ENCODE measurements at places on chromosomes 4 and X.

DNA sequence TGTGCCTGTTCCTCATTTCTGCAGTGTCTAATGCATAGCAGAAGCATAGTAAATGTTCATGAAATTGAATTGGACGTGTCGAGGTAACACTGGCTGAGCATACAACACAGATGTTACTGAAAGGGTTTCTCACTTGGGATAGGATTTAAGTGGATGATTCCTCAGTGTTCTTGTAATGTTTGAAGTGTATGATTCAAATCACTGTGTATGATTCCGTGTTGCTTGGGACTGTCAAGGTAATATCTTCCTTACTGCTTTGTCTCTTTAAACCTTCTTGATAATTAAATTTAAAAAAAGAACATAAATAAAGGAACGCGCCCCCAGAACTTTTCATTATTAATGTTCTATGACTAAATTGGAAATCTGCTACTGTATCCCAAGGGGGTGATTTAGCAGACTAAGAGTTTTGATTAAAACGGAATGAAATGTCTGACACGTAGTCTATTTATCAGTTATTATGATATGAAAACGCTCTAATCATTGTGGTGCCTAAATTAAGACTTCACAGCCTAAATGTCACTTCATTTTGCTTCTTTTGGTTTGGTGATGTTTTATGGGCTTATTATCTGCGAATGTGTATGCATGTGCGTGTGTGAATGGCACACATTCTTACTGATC, 696.9 kb upstream of the EPHA5 start:
- no peak for DNase-seq

GRCh38 chrX:132023896-132024386, 839 bp downstream of the STK26 start:
- peak; percentile 76 for DNase-seq

DNA sequence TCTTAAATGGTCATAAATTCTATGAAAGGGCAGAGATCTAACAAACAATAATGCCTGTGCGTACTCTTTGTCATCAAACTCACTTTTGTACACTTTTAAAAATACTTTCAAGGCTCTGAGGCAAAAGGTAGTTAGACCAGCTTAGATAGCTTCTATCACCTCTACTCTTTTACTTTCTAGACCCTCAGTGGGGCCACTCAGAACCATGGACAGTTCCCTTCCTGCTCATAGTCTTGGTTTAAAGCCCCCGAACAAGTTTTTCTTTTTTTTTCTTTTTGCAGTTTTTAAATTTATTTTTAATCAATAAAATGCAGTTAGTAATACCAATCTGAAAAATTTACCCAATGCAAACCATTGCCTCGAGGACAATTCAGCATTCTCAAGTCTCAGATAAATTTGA, 460.5 kb upstream of the CNKSR2 start:
- DNase-seq = peak; percentile 6

GRCh38 chr4:14984448-14984847, 17.8 kb upstream of the CPEB2 start:
- DNase-seq = no peak

- no peak for DNase-seq
These were observed 108.1 kb upstream of the SPRY1 start for GRCh38 chr4:123288309-123289025.

DNA sequence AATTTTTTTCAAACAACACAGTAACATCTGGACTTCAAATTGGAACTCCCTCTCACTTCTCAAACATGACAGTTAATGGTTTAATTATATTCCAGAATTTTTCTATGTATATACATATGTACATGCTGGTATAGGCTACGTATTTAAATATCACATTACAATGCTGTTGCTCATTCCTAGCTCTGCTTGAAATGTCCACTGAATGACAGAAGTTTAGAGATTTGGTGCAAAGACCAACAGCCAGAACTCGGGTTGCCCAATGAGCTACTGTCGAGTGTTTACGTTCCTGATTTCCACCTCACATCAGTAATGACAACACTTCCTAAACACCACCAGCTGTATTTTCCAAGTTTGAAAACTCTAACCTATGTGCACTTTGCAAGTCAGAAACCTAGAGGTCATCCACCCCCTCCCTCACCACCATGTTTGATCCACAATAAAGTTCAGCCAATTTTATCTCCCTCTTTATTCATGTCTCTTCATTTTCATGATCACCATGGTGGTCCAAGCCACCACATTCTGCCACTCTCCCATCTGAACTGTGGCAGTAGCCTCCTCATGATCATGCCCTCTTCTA, 49.3 kb upstream of the RPL34 start:
- no peak for DNase-seq

GRCh38 chrX:46903458-46904242, 8.6 kb upstream of the JADE3 start:
- peak; percentile 75 for DNase-seq

- DNase-seq = no peak
These were observed 95.8 kb upstream of the WDR1 start for GRCh38 chr4:10212400-10212799.

DNA sequence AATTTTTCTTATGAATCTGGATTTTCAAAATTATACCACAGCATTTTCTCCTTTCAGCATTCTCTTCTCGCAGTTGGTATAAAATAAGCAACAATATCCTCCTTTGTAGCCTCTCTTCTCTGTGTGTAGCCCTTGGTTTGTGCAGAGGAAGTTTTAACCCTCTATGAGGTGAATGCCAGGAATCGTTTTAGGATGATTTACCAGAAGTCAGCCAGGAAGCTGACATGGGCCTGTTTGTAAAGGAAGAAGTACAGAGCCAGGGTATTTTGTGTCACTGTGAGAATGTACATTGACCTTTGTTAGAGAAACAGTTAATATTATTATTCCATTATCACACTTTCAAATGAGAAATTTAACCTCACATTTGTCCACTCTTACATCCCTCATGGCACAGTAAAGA, 88.9 kb upstream of the RPL34 start:
- no peak for DNase-seq

DNA sequence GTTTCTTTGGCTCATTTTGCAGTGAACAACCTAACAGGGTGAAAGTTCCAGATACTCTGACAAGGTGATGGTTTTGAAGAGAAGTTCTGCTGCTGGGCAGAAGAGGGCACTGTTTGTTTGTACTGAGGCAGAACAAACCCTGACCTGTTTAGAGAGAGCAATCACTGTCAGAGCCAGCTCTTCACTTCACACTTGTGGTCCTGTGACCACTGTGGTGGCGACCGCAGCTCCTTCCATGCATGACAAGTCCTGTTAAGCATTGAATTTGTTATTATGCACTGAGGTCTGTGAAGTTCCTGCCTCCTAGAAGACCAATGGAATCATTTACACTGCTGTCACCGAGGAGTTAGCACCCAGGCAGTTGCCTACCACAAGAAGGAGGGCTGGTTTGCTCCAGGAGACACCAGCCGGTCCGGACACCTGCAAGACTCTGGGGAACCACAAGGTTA, 86.6 kb downstream of the ZNF330 start:
- DNase-seq = peak; percentile 69

DNA sequence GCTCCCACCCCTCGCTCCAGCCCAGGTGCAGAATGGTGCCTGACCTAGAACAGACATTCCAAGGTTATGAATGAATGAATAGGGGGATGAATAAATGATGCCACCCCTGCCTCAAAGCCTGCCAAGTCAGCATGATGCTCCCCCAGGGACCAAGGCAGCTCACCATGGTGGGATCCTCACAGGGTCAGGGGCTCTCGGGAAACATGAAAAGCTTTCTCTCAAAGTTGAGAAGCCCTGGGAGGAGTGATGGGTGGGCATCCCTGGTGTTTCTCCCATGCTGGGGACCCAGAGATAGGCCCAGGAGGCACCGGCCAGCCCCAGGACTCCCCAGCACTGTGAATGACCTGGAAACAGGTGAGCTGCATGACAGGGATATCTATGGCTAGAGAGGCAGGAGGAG, 58.9 kb downstream of the HTRA3 start:
- no peak for DNase-seq

GRCh38 chr4:125125276-125125675, 189.5 kb upstream of the FAT4 start:
- no peak for DNase-seq

- DNase-seq = peak; percentile 10
These were observed 449 bp downstream of the CTPS2 start for GRCh38 chrX:16711893-16712547.

- DNase-seq = no peak
These were observed 148.1 kb downstream of the NWD2 start for GRCh38 chr4:37392521-37393255.

DNA sequence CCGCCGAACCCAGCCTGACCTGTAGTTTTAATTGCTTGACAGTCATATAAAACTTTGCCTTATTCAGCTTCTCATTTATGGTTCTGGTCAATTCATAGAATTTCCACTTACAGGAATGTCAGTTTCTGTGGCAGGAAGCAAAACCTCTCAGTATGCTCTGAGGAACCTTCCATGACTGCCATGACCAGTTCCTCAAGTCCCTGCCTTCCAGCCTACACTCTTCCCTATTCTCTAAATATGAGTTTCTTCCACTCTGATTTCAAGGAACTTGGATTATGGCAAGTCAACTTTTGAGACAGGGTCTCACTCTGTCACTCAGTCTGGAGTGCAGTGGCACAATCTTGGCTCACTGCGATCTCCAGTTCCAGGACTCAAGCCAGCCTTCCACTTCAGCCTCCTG, 26.0 kb upstream of the NSUN7 start:
- no peak for DNase-seq

GRCh38 chr4:139540161-139540560, 15.9 kb downstream of the SETD7 start:
- DNase-seq = no peak

DNA sequence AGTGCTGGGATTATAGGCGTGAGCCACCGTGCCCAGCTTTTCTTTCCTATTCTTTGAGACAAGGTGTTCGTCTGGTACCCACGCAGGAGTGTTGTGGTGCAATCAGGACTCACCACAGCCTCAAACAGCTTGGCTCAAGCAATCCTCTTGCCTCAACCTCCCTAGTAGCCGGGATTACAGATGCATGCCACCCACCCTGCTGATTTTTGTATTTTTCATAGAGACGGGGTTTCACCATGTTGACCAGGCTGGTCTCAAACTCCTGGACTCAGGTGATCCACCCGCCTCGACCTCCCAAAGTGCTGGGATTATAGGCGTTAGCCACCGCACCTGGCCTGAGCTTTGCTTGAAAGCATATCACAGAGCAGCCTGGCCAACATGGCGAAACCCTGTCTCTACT, 1.5 kb upstream of the CRLF2 start:
- no peak for DNase-seq

DNA sequence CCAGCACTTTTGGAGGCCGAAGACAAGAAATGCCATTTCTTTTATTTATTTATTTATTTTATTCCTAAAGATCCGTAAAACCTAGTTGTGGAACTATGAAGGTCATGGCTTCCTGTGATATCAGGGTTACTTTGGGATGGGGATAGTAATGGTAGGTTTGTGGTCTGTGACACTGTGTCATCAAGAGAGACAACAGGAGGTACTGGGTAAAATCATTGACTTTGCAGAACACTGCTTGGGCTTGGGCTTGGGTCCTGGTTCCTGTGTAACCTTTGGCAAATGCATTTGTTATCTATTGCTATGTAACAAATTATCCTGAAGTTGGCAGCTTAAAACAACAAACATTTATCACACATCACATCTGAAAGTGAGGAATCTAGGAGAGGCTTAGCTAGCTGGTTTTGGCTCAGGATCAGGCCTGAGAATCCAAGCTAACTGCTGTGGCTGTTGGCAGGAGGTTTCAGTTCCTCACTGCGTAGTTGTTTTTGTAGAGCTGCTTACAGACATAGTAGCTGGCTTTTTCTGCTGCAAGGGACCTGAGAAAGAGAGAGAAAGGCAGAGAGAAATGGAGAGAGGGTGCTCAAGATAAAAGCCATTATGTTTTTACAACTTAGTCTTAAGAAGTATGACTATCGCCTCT, 576.4 kb upstream of the SLIT2 start:
- no peak for DNase-seq

DNA sequence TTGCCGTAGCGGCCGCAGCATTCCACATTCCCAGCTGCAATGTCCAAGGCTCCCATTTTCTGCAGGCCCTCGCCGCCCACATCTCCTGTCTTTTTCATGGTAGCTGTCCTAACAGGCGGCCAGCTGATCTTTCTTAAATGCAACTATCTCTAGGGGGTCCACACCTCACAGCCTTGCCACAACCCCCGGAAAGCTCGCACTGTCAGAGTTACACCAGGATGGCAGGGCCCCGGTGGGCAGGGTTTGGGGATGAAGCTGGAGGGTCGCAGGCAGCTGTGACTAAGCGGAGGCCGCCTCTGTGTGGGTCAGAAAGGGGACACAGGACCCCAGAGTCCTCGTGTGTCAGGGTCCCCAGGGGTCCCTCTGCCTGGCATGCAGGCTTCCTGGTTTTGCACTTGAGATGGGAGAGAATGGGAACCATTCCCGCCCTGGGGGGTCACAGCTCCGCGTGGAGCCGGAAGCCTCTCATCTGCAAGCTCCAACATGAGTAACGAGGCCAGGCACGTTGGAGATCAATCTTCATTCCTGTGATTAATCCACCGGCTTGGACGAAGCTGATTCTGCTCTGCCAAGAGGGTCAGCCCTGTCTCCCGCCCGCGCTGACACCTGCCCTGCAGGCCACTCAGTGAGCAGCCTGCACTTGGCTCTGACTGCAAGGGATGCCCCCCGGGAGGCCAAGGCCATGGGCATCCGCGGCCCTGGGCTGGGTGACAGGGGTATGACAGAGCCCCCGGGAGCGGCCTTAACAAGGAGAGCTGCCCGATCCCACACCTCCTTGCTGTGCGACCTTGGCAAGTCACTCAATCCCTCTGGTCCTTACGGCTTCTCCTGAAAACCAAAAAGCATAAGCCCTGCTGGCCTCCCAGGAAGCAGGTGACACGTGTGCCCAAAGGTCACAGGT, 97.9 kb downstream of the ADRA2C start:
- no peak for DNase-seq

DNA sequence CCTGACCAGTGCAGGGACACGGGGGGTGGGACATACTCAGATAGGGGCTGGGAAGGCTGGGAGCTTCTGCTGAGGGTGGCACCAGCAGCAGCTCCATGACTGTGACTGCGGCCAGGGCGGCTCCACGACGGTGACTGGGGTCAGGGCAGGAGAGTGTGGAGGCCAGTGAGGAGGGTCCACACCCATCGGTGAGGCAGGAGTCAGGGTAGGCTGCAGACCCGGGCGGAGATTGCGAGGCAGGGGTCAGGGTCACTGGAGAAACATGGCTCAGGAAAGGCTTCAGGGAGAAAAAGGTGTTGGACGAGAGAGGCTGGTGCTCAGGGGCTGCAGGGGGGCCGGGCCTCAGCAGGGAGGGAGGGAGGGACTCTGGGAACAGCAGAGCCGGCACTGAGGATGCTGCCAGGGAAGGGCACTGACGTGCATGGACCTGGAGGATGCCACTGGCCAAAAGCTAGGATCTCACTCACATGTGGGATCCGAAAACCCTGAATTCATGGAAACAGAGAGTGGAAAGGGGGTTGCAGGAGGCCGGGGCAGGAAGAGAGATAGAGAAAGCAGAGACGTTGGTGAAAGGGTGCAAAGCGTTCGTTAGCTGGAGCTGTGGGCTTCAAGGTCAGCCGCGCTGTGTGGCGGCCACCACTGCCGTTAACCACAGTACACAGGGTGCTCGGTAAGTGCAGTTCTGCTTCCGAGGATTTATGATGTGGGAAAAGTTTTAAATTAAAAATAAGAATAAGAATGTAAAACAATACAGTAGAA, 22.0 kb downstream of the ATP5ME start:
- DNase-seq = no peak

- peak; percentile 54 for DNase-seq
These were observed 4.8 kb downstream of the LRRC66 start for GRCh38 chr4:52015366-52015765.

Measured in NB4 (cell line).